ENCODE measurements at places on chromosomes 3 and 15. TPM values are rescaled to one million over a fixed set of nuclear protein-coding genes. Genes with fewer than 3 reads are reported as not detected.

Gene CFAP100
- polyA plus RNA-seq = 0.61 TPM

Gene MYZAP
- 8.5 TPM for polyA plus RNA-seq

Gene TGM5
- polyA plus RNA-seq = not detected

Gene CACNA1D
- polyA plus RNA-seq = 5.7 TPM
